Activated naive CD4-positive, alpha-beta T cell (primary cell): ENCODE measurements at places on chromosomes 5 and 9.

GRCh38 chr5:96177303-96177869, 215.7 kb upstream of the ELL2 start:
- DNase-seq, result no peak

GRCh38 chr5:56011835-56012234, 17.1 kb upstream of the IL6ST start:
- DNase-seq, result no peak

GRCh38 chr9:135565636-135566035, 4.1 kb downstream of the PAEP start:
- DNase-seq, result no peak

GRCh38 chr9:107174441-107174840, 108.6 kb upstream of the RAD23B start:
- no peak for DNase-seq

DNA sequence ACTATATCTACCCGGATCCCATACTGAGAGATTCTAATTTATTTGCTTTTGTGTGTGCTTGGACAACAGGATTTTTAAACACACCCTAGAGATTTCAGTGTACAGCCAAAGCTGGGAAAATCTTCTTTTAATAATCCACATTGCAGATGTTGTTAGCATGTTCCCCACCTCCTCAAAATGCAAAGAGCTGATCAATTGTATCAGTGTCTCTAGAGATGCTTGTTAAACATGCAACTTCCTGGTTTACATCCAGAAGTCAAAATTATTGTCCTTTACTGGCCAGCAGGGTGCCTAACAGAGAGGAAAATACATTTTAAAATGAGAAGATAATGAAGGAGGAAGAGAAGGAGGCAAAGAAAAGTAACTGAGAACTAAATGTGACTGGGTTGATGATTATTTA, 793.3 kb downstream of the SEMA5A start:
- no peak for DNase-seq

- DNase-seq, result no peak
These were observed 216.0 kb upstream of the DAP start for GRCh38 chr5:10977011-10977410.

DNA sequence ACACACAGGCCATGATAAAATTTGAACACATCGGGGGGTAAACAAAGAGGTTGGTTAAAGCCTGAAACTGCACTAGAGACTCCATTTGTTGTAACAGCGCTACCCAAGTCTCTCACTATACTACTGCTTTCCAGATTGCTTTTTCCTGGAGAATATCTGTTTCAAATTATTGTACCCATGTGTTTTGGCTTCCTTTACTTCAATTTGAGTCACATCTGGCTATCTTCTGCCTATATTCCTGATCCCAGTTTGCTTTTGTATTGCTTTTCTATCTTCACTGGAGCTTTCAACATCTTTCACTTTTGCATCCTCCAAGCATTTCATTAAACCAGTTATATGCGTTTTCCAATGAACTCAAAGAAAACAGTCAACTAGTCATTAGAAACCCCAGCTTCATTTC, 404.7 kb downstream of the MLLT3 start:
- no peak for DNase-seq

DNA sequence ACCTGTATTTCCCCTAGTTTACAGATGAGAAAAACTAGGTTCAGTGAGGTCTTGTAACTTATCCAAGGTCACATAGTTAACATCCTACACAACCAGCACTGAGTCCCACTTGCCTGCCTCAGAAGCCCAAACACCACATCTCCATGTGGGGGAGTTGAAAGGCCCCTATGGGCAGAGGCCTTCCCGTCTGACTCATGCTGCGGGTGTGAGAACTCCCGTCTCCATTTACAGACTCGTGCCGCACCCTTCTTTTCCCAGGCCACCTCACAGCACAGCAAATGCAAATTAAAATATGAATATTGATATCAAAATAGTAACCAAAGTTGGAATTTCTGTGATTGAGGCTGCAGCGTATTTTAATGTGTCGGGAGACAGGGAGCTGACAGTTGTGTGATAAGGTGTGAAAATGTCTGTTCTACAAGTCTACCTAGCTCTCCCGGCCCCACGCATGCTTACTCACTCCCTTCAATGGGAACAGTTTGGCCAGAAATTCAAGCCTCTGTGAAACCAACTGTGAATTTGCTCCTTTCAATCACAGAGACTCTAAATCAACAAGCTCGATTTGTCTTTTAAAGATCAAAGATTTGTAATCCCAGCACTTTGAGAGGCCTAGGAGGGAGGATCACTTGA, 90.1 kb downstream of the CRB2 start:
- no peak for DNase-seq

GRCh38 chr5:156815988-156816599, 34.0 kb upstream of the PPP1R2B start:
- DNase-seq, result no peak

DNA sequence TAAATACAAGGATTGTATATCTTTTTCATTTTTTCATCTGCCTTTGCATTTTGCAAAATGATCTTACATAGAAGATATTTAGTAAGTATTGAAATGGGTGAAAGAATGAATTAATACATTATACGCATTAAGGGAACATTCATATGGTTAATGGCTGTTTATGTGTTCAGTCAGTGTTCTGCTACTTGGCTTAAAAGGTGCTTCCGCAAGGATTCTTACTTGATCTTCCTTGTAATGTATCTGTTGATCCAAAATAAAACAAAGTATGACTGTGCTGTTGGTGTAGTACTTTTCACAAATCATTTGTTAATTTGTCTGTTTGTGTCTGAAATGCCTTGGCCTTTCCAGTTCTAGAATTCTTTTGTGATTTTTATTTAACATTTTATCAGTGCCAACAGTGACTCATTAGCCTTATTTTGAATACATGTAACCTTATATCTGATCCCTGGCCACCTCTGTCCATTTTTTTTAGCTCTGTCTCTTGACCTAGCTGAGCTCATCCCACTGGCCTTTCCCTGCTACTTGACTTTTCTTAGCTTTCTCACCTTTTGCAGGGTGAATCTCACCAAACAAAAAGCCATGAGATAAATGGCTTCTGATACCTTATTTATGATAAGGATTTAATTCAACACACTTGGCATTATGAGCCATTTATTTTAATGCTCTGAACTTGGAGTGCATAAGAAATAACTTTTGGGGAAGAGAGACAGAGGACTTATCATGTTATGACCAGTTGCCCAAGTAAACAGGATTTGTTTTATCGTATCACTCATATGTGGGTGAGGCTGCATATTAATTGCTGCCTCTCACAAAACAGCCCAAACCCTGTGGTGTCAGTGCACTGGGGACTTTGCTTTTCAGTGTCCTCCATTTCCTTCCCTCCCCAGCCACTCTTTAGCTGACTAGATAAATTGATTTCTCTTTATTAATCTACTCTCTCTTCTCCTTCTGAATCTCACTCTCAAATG, 340.3 kb downstream of the KDM4C start:
- DNase-seq, result no peak

DNA sequence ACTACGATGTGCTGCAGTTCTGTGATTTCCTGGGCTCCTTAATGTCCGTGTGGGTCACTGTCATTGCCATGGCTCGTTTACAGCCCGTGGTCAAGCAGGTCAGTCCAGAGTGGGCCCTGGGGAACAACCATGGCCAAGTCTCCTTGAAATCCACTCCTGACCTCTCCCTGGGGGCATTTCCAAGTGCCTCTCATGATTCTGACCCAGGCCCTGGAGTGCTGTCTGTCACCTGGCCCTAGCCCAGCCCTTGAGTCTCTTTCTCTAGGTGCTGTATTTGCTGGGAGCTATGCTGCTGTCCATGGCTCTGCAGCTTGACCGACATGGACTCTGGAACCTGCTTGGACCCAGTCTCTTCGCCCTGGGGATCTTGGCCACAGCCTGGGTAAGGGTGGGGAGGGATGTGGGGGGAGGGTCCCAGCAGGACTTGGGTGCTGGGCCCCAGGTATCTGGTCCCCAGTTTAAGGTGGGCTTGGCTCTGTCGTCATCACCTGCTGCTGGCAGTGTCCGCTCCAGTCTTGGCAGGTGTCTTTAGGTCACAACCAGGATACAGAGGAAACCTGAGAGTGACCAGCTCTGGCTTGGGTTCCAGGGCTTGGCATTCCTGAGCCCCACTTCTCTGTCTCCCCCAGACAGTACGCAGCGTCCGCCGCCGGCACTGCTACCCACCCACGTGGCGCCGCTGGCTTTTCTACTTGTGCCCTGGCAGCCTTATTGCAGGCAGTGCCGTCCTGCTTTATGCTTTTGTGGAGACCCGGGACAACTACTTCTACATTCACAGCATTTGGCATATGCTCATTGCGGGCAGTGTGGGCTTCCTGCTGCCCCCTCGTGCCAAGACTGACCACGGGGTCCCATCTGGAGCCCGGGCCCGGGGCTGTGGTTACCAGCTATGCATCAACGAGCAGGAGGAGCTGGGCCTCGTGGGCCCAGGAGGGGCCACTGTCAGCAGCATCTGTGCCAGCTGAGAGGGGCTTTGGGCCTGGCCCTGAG, 17.0 kb downstream of the OR13J1 start:
- no peak for DNase-seq

- no peak for DNase-seq
These were observed 32.4 kb downstream of the AOPEP start for GRCh38 chr9:94758880-94759279.

GRCh38 chr9:83456226-83456625, 82.0 kb downstream of the FRMD3 start:
- DNase-seq, result no peak

- no peak for DNase-seq
These were observed 62.0 kb upstream of the UNC5A start for GRCh38 chr5:176748073-176748966.

DNA sequence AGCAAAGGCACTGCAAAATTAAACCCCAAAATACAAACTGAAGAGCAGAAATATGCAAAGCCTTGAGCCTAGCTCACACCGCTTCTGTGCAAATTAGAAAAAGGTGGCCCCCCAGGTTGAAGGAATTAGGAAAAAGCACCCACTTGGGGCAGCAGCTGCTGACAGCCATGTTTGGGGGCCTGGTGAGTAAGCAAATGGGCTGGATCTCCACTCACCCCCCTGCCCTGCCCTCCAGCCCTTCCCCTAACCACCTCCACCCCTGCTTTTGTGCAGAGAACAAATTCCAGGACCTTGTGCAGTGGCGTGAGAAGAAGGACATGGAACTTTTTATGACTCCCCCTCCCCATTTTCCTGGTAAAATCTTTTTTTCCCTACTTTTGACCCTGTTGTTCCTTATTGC, 92.0 kb upstream of the DNAH5 start:
- DNase-seq, result no peak

DNA sequence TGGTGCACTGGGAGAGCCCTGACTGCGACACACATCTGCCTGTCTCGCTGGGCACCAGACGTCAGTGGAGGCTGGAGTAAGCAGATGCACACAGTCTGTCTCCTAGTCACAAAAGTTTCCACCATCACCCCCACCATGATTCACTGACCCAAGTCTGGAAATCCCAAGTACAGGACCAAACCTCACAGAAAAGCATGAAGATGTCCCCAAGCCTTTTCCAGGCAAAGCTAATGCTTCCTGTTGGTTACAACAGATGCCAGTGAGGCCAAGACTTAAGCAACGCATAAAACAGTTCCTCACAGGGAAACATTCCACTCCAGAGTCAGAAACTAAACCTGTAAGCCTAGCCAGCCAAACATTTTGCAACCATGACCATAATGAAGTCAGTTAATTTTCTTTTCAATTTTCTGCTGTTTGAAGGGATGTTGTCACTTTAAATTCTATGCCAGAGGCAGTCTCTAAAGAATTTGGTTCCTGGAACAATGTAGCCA, 259.3 kb upstream of the SLC30A5 start:
- DNase-seq, result no peak

- DNase-seq, result no peak
These were observed 16.8 kb downstream of the ALDOB start for GRCh38 chr9:101418518-101419430.

DNA sequence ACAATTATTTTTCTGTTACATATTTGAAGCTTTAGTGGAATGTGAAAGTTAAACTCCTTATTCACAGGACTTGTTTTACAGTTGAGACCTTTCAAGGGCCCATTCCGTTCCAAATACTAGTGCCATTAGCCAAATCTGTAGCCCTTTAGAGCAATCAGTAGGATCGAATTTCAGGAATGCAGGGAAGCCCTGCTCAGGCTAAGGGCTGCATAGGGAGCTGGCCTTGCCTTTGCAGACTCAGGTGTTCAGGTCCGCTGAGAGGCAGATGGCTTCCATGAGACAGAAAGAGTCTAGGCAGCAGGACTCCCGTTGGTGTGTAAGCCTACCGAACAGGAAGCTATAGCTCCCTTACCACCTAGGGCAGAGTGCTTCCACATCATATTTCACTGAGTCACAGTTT, 150.1 kb upstream of the SLC27A6 start:
- DNase-seq, result no peak

GRCh38 chr5:167528651-167529050, 762.8 kb upstream of the WWC1 start:
- no peak for DNase-seq

- no peak for DNase-seq
These were observed 63.3 kb upstream of the DPYSL3 start for GRCh38 chr5:147573211-147573610.

DNA sequence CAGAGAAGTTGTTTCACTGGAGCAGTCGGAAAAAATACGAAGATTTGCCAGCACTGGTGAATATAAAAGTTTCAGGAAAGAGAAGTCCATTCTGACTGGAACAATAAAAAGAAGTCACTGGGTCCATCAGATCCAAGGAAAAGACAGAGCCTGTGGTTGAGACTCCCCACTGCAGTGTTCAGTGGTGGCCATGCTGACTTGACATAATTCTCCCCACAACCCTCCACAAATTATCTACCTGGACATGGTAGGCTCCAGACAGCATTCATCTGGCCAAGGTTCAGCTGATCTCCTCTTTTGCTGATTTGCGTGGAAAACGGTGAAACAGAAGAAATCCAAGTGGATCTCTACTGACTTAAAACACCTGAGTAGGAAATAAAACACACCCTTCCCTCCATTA, 8.0 kb downstream of the THBS4 start:
- no peak for DNase-seq

- DNase-seq, result no peak
These were observed 20.4 kb downstream of the TSPAN17 start for GRCh38 chr5:176667637-176668036.

GRCh38 chr9:68522954-68523353, 17.7 kb downstream of the TMEM252 start:
- no peak for DNase-seq

DNA sequence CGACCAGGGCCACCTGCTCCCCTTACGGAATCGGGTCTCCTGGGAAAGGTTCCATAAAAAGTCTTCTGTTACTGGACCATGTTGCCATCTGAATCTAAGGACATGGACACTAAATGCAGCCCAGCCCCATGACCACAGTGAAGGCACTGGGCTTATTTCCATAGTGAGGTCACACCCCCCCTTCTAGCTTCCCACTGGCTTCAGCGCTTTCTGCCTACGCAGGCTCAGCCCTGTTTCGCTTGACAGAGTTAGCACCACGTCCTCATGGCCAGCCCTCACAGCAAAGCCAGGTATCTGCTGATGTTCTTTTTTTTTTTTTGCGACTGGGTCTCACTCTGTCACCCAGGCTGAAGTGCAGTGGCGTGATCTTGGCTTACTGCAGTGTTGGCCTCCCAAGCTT, 14.1 kb downstream of the UCK1 start:
- no peak for DNase-seq

- no peak for DNase-seq
These were observed 18.3 kb upstream of the HSDL2 start for GRCh38 chr9:112361601-112362000.
